ENCODE measurements at places on chromosomes 11 and 22.

GRCh38 chr22:17836992-17837742, 62.9 kb upstream of the BID start:
- peak; percentile 89 for DNase-seq

GRCh38 chr11:71071736-71072509, 180.5 kb downstream of the SHANK2 start:
- no peak for DNase-seq

DNA sequence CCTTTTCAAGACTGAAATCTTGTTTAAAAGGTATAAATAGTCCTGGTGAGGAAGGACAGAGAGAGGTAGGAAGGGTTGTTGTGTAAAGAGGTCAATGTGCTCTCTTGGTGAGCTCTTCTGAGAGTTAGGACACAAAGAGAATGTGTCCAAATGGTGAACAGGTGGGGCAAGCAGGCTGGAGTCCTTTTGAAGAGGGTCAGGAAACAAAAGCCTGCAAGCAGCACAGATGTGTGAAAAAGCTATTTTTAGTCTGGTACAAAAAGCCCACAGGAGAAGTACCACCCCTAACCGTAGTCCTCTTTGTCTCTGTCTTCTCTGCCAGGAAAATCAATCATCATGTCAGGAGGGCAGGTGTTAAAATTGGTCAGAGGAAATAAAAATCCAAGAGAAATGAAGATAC, 54.4 kb upstream of the SYN3 start:
- DNase-seq = no peak

GRCh38 chr11:36122671-36123070, 166.6 kb downstream of the COMMD9 start:
- DNase-seq = no peak

DNA sequence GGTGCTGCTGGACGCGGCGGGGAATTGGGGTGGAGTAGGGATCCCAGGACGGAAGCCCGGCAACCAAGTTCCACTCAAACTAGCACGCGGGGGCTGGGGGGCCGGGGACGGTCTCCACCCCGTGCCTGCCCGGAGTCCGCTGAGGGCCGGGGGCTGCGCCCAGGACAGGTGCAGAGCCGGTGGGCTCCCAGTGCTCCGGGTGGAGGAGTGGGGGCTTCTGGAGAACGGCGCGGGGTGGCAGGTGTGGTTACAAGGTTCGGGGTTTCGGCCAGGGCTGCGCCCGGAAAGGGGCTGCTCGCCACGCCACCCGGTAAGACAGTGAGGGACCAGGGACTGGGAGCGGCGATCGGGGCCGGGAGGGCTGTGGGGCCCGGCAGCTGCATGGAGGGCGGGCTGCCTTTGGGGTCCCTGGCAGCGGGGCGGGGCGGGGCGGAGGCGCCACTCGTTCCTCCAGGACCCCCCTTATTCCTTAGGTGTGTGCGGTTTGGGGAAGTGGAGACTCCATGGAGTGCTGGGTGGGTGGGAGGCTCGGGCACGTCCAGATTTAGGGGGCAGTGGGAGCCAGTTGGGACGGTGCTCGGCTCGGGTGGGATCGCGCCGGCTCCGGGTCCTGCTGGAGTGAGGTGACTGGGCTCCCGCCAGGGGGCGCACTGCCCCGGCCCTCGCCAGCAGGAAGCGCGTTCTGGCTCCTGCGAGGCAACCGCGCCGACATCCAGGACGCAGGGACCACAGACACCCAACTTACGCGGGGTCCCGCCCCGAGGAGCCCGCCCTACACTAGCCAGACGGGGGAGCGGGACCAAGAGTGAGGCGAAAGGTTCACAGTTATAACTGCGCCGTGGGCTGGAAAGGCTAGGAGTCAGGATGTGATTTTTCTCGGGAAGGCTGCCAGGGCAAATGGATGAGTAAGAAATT, 868 bp downstream of the TSPAN18 start:
- DNase-seq = peak; percentile 76

GRCh38 chr22:17845790-17846189, 71.5 kb upstream of the BID start:
- no peak for DNase-seq

GRCh38 chr11:68153742-68154141, 32.6 kb upstream of the CHKA start:
- DNase-seq = no peak

GRCh38 chr11:130508913-130509312, 60.5 kb downstream of the ADAMTS15 start:
- DNase-seq = no peak

DNA sequence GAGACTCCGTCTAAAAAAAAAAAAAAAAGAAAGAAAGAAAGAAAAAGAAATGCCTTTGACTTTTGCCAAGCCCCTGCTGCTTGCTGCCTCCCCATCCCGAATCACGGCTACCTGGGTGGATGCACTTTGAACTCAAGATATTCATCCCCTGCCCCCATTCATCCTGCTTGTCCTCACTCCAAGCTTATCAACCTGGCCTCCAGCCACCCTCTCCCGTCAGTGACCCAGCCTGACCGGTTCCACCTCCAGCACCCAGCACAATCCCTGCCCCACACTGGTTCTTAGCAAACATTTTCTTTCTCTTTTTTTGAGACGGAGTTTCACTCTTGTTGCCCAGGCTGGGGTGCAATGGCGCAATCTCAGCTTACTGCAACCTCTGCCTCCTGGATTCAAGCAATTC, 44.4 kb downstream of the CYTH4 start:
- DNase-seq = peak; percentile 94

GRCh38 chr11:57643802-57644201, 5.9 kb downstream of the YPEL4 start:
- no peak for DNase-seq

DNA sequence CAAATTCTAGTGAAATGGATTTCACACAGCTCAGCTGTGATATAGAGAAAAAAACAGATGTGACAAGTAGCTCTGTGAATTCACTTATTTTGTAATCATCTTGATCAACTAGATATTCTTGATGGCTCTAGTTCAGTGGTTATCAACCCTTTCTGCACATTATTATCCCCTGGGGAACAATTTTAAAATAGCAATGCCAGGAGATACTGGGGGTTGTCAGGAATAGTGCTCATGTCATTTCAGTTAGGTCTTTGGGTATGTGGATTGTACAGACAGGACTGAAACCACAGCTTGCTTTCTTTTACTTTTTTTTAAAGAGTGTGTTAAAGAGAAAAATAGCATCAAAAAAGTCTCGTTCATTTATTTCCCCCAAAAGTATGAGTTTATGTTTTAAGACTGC, 269.0 kb upstream of the PDGFD start:
- no peak for DNase-seq

DNA sequence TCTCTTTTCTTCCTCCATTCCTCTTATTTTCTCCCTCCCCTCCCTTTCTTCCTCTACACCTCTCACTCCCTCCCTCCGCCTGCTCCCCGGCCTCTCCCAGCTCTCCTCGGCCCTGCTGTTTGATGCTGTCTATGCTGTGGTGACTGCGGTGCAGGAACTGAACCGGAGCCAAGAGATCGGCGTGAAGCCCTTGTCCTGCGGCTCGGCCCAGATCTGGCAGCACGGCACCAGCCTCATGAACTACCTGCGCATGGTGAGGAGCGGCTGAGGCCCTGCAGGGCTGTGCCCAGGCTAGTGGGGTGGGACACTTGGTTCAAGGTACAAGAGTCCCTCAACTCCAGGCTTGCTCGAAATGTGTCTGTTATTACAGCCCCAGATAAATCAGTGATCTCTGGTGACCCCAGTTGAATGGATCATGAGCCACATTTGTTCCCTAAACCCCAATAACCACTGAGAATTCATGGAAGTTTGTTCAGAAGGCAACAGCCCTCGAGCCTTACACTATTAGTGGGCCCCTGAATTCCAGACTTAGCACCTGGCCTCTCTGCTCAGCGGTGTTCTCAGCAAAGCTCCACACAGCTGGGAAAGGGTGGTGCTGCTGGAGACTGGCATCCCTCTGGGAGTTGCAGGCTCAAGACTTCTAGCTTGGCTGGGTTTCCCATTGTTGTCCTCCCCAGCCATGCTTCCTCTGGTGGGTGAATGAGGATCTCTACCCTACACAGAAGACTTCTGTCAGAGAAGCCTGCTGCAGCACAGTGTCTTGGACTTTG, 149.8 kb upstream of the TBCEL start:
- no peak for DNase-seq

DNA sequence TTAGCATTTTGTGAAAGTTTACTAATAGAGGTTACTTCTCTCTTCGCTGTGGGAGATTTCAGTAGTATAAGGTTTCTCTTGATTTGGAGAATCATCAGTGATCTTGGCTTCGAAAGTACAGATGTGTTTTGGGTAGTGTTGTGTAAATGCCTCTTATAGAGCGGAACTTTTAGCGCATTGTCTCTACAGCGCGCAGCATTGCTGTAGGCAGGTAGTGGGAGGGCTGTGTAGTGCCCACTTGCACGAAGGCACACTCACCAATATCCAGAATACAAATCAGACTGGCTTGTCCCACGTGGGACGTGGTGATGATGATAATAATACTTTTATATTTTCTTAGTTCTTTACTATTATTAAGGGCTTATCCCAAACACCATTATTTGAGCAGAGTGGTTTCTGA, 51.4 kb downstream of the FAM83F start:
- no peak for DNase-seq

DNA sequence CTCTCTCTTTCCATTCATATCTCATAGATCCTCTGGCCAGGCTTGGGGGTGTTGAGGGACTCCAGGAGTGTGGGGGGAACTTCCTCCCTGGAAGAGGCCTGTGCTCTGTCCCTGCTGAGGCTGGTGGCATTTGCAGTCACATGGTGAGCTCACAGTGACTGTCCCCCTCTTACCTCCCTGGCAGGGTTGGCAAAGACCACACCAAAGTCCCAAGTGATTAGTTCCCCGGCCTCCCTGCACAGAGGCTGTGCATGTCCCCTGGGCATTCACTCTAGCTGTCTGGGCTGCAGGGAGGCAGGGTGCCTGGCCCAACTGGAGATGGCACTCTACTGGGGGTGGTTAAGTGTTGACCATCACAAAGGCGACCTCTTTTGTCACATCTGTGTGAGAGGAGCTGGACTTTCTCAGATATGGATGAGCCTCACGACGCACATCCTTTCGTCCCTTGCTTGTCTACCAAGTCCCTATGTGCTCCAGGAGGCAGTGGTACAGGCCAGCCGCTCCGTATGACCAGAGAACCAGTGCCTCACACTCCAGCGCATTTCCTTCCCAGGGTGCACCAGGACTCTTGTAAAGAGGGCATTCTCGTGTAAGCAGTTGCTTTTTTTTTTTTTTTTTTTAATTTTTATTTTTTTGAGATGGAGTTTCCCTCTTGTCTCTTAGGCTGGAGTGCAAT, 8.8 kb downstream of the TANGO2 start:
- DNase-seq = no peak

DNA sequence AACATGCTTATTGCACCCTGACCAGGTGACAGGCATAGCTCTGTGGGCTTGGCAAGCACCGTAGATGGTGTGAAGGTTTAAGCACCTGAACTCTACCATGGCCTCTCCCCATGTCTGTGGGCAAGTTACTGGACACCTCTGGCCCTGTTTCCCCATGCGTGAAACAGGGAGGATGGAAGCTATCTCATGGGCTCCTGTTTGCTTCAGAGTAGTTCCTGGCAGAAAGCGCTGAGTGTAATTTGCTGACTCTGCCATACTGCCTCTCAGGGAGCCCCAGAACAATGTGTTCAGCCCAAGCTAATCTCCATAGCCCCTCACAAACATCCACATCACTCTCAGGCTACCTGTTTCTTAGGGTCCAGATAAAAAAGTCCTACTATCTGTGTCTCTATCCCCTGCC, 2.4 kb downstream of the CBX6 start:
- peak; percentile 29 for DNase-seq

GRCh38 chr22:29716814-29717545, 2.8 kb upstream of the CABP7 start:
- DNase-seq = peak; percentile 63

DNA sequence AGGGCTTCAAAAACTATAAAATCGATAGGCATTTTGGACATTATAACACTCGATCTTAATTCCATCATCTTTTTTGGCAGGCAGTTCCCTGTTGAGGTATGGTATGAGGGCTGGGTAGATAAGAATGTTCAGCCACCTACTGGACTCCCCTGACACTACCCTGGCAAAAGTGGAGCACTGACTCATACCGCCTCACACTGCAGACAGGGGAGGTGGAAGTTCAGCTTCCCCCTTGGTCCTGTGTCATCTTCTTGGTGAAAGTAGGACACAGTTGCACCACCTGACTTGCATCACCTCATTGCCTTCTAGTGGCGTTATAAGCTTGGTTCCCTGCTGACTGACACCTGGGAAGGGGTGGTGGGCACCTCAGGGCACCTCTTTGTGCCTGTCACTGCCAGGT, 30.4 kb downstream of the PAAF1 start:
- DNase-seq = no peak

DNA sequence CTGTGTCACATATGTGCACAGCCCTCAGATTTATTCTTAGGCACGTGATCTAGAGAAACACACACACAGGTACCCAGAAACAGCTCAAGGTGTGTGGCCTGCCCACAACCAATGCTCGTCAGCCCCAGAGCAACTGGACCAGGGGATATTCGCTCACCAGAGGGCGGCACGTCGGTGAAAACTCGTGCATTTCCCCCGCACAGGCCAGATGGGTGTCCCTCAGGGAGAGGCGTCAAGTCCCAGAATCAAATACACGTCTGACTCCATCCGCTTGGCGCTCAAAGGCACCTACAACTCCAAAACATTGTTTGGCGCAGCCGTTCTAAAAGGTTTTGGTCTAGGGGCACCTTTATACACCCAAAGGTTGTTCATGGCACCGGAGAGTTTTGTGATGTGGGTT, 429.0 kb downstream of the BRD1 start:
- DNase-seq = no peak

DNA sequence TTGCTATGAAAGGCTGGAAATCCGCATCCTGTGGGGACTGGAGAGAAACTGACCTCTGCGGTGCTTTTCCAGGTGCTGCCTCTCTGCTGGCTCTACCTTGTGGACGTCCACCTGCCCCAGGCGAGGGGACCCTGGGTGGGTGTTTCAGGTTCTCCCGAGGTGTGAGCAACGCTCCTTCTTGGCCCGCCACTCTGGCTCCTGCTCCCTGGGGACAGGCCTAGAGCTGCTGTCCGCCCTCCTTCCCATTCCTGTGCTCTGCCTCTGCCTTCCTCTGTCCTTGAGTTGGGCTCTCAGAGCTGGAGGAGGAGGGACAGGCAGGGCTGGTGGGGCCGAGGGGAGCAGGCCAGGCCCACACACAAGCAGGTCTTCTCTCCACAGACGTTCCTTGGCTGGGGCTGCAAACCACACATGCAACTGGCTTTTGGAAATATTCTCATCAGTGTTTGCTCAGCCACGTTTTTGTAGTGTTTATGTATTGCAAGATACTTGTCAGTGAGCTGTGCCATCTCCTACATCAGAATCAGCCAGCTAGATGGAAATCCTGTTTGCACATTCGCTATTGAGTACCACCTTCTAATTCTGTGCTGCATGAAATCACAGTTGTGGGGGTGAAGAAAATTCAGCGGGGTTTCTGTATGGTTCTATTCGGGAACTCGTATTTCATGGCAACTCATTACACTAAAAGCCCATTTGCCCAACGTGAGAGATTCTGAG, 1115.0 kb downstream of the BRD1 start:
- no peak for DNase-seq

GRCh38 chr11:117375960-117376359, 48.3 kb downstream of the CEP164 start:
- no peak for DNase-seq
